Mucosa of descending colon (tissue), 3 donors: ENCODE measurements at places on chromosomes 1 and 21. TPM values are rescaled to one million over a fixed set of nuclear protein-coding genes. Genes with fewer than 3 reads are reported as not detected.

MYOG gene
- not detected for total RNA-seq

DNA sequence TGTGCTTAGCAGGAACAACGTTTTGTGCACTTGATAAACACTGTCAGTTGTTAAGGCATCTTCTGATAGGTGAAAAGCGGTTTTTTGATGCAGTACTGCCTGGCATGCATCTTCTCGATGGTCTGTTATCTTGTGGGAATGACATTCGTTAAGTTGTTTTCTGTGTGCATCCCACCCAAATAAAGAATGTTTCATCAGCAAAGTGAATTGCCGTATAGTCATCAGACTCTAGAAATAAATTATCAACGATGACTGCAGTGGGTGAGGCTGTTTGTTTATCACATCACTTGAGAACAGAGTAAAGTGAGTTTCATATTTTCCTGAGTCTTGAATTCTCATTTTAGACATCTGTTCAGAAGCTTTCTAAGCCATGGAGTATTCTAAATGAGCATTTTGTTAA, 34.1 kb downstream of the NFIA start:
- no peak for DNase-seq

DNA sequence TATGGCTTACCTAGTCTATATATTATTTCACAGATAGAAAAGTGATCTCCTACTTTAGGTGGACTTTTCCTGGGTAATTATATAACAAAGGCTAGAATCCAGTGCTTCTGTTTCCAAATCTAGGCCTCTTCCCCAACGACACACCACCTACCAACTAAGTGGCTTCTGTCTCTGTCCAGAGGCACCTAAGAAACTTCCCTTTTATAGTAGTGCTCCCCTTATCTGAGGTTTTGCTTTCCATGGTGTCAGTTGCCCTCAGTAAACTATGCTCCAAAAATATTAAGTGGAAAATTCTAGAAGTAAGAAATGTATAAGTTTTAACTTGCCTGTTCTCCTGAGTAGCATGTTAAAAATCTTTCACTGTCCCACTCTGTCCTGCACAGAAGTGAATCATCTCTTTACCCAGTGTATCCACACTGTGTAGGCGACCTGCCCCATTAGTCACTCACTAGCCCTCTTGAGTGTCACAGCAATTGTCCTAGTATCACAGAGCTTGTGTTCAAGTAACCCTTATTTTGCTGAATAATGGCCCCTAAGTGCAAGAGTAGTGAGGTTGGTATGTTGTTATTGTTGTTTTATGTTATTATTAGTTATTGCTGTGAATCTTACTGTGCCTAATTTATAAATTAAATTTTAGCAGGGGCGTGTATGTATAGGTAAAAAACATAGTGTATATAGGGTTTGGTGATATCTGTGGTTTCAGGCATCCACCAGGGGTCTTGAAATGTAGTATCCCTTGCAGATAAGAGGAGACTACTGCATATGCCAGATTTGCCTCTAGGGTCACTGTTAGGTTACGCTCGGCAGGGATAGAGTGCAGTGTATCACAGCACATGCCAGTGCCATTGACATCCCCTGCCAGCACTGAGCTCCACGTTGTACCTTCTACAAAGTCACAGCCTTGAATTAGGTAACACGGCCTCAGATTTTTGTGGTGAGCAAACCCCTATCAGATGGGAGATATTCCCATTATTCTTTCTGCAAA, 14.7 kb upstream of the CD53 start:
- DNase-seq, result no peak

- DNase-seq, result peak; percentile 23
Measured at GRCh38 chr1:150012611-150013010, 2.1 kb upstream of the OTUD7B start.

GRCh38 chr1:177351361-177352108, 180.8 kb downstream of the BRINP2 start:
- peak; percentile 61 for DNase-seq

DNA sequence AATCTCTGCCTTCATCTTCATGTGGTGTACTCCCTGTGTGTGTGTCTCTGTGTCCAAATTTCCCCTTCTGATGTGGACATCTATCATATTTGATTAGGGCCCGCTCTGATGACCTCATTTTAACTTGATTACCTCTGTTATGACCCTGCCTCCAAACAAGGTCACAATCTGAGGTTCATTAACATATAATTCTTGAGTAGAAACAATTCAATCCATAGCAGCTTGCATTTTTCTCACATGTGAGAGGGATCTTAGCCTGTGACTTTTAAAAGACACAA, 130.9 kb upstream of the RAB4A start:
- no peak for DNase-seq
